ENCODE measurements at places on chromosomes 1 and 21.

- DNase-seq = no peak
Observed at GRCh38 chr1:69766431-69767180, 198.9 kb downstream of the LRRC7 start.

- peak; percentile 24 for DNase-seq
Observed at GRCh38 chr1:1337793-1338147, 6.7 kb downstream of the TAS1R3 start.

GRCh38 chr1:222334026-222334680, 213.8 kb downstream of the HHIPL2 start:
- no peak for DNase-seq

- no peak for DNase-seq
Observed at GRCh38 chr1:103363008-103363365, 162.5 kb upstream of the RNPC3 start.

GRCh38 chr1:51310871-51311613, 19.3 kb downstream of the TTC39A start:
- DNase-seq = no peak

DNA sequence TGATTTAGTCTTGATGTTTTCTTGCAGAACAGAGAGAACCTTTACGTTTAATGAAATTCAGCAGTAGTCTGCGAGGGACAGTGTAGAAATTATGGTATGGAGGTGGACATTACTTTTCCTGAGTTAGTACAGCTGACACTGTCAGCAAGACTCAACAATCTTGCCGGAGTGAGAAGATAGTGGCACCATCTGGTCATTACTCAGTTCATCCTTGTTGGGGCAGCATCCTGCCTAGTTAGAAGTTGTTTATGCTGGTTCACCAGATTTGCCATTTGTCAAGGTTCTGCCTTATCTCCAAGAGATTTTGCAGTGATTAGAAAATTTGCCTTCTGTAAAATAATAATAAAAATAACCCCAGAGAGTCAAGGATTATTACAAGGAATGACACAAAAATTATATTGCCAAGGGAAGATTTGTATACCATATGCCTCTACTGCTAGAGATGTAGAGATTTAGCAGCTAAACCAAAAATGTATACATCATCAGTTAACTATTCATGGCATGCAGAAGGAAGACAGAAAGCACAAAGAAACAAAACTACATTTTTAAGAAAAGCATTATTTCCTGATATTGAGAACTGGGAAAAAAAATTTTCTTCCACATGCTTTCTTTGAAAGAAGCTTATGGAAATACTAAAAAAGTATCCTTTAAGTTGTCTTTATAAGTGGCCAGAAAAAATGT, 1967.4 kb downstream of the NCAM2 start:
- no peak for DNase-seq

DNA sequence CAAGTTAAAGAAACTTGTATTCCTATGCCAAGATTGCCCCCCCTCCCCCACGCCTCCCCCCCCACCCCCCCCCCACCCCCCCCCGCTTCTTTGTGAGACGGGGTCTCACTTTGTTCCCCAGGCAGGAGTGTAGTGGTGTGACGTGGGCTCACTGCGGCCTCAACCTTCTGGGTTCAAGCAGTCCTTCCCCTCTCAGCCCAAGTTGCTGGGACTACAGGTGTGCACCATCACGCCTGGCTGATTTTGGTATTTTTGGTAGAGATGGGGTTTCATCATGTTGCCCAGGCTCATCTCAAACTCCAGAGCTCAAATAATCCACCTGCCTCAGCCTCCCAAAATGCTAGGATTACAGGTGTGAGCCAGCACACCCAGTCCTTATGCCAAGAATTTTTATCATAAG, 136.6 kb downstream of the POU2F1 start:
- DNase-seq = no peak

GRCh38 chr1:24886241-24886640, 43.8 kb downstream of the RUNX3 start:
- DNase-seq = no peak

GRCh38 chr1:175808999-175809398, 65.6 kb upstream of the TNR start:
- no peak for DNase-seq

GRCh38 chr1:179351281-179351680, 14.5 kb upstream of the AXDND1 start:
- DNase-seq = no peak

DNA sequence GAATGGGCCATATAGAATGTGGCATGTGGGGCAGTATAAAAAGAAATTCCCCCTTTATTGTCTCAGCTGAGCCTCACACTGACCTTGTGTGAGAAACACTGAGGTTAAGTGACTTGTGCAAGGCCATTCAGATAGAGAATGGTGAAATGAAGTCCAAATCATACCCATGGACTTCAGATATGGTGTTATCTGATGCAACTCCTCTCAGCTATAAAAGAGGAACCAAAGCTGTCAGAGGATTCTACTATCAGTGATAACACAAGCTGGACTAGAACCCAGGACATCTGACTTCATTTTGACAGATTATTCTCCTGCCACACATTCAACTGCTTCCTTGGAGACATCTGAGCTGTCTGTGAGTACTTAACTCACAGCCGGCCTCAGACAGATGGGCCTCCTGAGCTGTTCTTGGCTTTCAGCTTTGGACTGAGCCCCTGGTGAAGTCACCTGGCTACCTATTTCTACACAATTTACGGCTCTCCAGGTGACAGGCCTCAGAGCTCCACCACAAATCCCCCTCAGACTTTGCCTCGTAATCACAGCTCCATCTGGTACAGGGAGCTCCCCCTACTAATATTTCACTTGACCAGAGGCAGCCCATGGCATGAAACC, 104.6 kb downstream of the PLXNA2 start:
- no peak for DNase-seq

DNA sequence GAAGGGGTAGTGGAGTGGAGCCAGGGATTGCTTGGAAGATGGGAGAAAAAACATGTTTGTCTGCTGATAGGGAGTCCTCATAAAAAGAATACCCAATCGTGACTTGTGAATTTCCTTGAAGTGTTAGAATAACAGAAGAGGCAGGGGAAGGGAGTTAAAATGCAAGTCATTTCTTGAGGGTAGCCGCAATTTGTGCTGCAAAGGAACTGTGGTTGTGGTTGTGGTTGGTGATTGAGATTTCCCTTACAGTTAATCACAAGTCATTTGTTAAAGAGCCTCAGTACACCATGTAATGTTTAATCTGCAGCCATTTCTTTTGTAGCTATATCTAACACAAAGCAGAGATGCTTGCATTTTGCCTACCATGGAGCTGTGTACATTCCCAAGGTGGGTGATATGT, 38.5 kb upstream of the EGLN1 start:
- peak; percentile 5 for DNase-seq

DNA sequence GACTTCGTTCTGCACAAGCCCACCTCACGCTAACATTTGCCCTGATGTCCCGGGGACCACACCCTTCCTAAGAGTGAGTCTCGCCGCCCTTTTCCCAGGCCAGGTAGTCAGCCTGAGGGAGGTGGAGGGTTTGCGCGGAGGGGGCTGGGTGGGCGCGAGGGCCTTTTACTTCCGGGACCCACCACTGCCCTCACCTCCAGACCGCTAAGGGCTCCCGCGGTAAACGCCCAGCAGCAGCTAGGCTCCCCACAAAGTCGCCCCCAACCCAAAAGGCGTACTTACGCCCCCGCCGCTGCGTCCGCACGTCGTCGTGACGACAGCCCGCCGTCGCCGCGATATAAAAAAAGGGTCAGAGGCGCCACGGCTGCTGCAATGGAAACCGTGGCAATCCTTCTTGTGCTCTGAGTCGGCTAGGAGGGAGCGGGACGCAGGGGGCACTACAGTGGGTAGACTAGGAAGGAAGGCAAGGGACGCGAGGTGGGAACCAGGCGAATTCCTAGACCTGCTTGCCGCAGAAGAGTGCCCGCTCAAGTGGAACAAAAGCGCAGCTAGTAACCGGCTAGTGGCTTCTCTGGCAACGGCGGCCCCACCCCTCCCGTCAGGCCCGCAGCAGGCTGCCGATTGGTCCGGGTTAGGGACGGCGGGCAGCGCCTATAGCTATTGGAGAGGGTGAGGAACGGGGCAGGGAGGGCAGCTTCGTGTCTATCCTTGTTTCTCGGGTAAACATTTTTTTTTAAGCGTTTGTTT, at the start of gene ODF2L:
Gene ODF2L, minus strand, starts transcription at position 573 of the 747 bp plus-strand sequence. CDS start 9,296 bp downstream, outside the sequence.
- DNase-seq = peak; percentile 86

DNA sequence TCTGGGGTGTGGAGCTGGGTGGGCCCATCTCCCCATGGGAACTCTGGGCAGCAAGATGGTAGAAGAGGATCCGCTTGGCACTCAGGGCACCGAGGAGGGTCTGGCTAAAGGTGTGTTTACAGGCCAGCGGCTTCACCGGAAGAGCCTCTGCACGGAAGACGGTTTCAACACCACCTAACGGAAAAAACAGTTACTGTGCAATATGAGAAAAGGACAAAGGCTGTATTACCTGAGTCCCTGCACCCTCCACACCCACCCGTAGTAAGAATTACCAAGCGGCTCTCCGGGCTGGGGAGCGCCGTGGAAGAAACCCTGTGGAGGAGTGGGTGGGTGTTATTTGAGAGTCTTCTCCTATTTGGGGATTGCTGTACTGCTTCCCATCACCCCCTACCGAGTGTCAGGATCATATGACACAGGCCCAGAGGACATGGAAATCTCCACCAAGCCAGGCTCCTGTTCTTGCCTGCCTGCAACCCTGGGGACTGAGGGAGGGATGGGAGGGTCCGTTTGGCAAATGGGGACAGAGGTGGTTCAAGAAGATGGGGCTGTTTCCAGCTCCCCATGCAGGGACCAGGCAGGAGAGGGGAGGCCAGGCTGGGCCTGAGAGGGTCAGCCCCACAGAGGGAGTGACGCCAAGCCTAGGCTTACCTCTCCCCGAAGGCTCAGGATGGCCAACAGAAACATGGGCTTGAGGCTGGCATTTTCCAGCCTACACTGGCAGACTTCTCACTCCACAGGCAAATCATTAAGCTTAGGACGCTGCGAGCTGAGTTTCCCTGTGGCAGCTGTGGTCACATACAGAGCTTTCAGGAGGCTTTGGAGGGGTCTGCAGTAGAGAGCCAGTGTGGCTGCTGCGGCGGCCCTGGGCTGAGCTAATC, 203.5 kb upstream of the TMEM51 start:
- no peak for DNase-seq
